Activated naive CD8-positive, alpha-beta T cell treated with anti-CD3 and anti-CD28 coated beads for 36 hours (primary cell): ENCODE measurements at places on chromosomes 1 and 21.
A peak's percentile ranks its signal among the peaks of the same experiment; 100 is the strongest.

- no peak for DNase-seq
- no peaks in the 10 kb centered on the region for H3K36me3 ChIP-seq
- peaks cover 4% of the 10 kb centered on the region for H3K4me1 ChIP-seq
- no peak overlapping the region for H3K27ac ChIP-seq
- H3K4me3 ChIP-seq, result no peak overlapping the region
- peaks cover 3% of the 10 kb centered on the region for H3K27me3 ChIP-seq
These were observed 54.4 kb downstream of the EVI5 start for GRCh38 chr1:92730476-92730875.

- H3K27ac ChIP-seq, result peak overlapping the region; percentile 12
- H3K4me1 ChIP-seq, result peaks cover 14% of the 10 kb centered on the region
- DNase-seq, result no peak
- peaks cover 47% of the 10 kb centered on the region for H3K36me3 ChIP-seq
- no peak overlapping the region for H3K4me3 ChIP-seq
These were observed 7.5 kb upstream of the TOMM20 start for GRCh38 chr1:235136111-235136510.

GRCh38 chr1:166084613-166085012 is 82.2 kb downstream of the FAM78B start:
- H3K4me1 ChIP-seq, result peaks cover 11% of the 10 kb centered on the region
- no peak for DNase-seq
- no peak overlapping the region for H3K27ac ChIP-seq
- no peak overlapping the region for H3K4me3 ChIP-seq
- peaks cover 3% of the 10 kb centered on the region for H3K27me3 ChIP-seq

DNA sequence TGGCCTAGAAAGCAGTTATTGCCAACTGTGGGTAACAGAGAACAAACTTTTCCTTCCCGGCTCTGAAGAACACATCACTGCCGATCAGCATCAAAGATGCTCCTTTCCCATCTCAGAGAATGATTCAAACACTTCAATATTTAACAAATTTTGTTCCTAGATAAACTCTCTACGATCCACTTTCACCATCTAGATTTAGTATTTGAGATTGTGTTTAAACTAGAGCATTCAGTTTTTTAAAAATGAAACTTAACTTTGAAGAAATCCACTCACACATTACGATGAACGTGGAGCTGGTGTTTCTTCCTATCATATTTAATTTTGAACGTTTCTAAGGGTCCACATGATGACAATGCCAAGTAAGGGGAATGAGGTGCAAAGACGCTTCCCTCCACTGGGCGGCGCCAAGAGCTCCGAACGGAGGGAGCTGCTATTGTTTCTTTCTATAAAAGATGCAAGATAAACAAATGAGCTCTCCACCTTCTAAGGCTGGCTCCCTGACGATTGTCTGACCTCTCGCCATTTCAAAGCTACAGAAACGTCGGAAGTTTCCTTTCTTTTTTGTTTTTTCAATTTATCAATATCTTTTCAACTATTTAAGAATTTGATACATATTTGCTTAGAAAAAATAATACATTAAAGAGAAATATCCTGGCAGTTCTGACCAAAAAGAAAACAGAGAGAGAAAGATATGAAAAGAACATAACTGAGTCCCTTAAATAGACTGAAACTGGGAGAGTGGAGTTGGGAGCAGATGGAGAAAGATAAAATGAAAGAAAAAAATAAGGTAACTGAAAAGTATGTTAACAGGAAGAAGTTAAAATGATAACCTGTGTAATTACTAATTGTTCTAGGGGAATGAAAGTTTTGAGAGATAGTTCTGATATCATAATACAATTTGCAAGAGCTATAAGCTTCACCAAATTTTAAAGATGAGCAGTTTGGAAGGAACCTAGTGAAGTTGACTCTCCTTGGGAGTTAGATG is 4.4 kb upstream of the BARHL2 start:
- peaks cover 38% of the 10 kb centered on the region for H3K4me1 ChIP-seq
- peaks cover 25% of the 10 kb centered on the region for H3K36me3 ChIP-seq
- H3K27me3 ChIP-seq, result peaks cover 95% of the 10 kb centered on the region
- H3K4me3 ChIP-seq, result no peak overlapping the region
- DNase-seq, result peak; percentile 53
- H3K27ac ChIP-seq, result no peak overlapping the region

DNA sequence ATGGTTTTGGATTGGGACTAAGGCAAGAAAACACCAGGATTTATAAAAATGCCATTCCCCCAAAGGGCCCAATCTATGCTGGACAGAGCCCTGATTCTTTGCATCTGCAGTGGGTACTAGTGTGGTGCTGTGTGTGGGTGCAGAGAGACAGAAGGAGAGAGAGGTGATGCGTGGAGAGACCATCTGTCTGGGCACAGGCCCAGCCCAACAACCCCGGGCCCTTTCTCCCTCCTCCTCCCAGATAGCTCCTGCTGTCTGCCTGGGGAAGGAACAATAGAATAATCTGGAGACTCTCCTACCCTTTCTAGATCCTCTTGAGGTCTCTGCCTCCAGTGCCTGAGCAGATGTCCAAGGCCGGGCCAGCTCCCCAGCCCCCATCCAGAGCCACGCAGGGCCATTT is 15.1 kb downstream of the KIAA1614 start:
- no peak overlapping the region for H3K4me3 ChIP-seq
- peaks cover 12% of the 10 kb centered on the region for H3K27me3 ChIP-seq
- H3K27ac ChIP-seq, result no peak overlapping the region
- no peaks in the 10 kb centered on the region for H3K4me1 ChIP-seq
- no peaks in the 10 kb centered on the region for H3K36me3 ChIP-seq
- no peak for DNase-seq

DNA sequence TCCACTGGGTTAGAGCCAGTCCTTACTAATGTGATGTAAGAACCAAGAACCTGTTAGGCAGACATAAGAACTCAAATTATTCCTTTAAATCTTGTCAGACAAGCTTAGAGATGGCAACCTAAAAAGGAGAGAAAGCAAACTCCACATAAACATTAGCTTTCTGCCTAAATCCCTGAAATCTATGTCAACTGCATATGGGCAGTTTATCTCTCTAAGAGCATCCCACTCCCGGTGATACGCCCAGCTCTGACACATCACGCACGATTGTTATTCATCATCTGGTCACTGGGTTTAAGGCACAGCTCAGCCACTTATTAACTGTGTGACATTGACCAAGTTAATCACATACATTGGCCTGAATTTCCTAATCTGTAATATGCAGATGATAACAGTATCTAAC is 323.7 kb downstream of the HHIPL2 start:
- H3K36me3 ChIP-seq, result peaks cover 3% of the 10 kb centered on the region
- H3K27me3 ChIP-seq, result no peaks in the 10 kb centered on the region
- no peak for DNase-seq
- H3K4me3 ChIP-seq, result no peak overlapping the region

DNA sequence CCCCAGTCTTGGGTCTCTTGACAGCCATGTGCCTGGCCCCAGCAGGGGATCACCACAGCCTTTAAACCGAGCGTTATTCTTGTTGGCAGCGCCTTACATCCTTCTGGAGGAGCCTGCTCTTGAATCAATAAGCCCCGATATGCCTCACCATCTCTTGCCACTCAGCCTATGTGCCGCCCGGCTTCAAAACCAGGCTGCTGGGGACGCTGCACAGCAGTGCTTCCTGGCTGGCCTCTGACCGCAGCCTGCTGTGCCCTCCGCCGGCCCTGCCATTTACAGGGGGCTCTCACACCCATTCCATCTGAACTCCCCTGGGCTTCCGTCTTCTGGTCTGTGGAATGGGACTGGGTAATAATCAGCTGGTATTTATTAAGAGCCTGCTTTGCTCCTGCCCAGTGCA is 3.0 kb upstream of the PEX10 start:
- no peaks in the 10 kb centered on the region for H3K27me3 ChIP-seq
- no peak for DNase-seq
- H3K27ac ChIP-seq, result peak overlapping the region; percentile 89

GRCh38 chr21:43866260-43866629 is 1.2 kb downstream of the AGPAT3 start:
- peak; percentile 50 for DNase-seq
- peaks cover 22% of the 10 kb centered on the region for H3K36me3 ChIP-seq
- H3K27me3 ChIP-seq, result no peaks in the 10 kb centered on the region
- H3K4me1 ChIP-seq, result peaks cover 41% of the 10 kb centered on the region

- no peak for DNase-seq
- H3K4me3 ChIP-seq, result no peak overlapping the region
- H3K27ac ChIP-seq, result no peak overlapping the region
- H3K4me1 ChIP-seq, result no peaks in the 10 kb centered on the region
These were observed 137.3 kb upstream of the FAM78B start for GRCh38 chr1:166304131-166304530.

DNA sequence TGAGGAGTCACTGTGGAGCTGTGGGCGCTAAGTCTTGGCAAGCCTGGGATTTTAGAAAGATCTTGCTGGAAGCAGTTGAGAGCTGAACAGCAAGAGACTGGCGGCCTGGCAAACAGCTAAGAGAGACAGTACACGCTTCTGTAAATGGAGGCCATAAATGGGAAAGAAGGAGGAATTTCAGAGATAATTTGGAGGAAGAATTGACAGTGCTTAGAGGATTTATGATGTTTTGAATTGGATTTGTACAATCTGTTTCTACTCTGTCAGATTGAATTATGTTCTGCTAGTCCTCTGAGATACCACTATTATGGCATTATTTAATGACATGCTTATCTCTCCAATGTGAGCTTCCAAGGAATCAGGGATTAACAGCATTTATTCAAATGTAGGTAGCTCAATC is 50.1 kb downstream of the ABCA4 start:
- no peak for DNase-seq
- no peak overlapping the region for H3K4me3 ChIP-seq
- peaks cover 9% of the 10 kb centered on the region for H3K4me1 ChIP-seq
- no peaks in the 10 kb centered on the region for H3K36me3 ChIP-seq
- H3K27me3 ChIP-seq, result no peaks in the 10 kb centered on the region

GRCh38 chr1:201885531-201886075 is 3.1 kb upstream of the SHISA4 start:
- no peak for DNase-seq
- no peak overlapping the region for H3K4me3 ChIP-seq
- no peaks in the 10 kb centered on the region for H3K36me3 ChIP-seq
- H3K4me1 ChIP-seq, result peaks cover 10% of the 10 kb centered on the region

GRCh38 chr1:43007377-43008114 is 48.9 kb upstream of the SLC2A1 start:
- H3K4me3 ChIP-seq, result no peak overlapping the region
- DNase-seq, result no peak
- no peaks in the 10 kb centered on the region for H3K27me3 ChIP-seq
- no peaks in the 10 kb centered on the region for H3K36me3 ChIP-seq
- no peak overlapping the region for H3K27ac ChIP-seq
- no peaks in the 10 kb centered on the region for H3K4me1 ChIP-seq

- no peaks in the 10 kb centered on the region for H3K36me3 ChIP-seq
- H3K4me1 ChIP-seq, result peaks cover 2% of the 10 kb centered on the region
- H3K4me3 ChIP-seq, result no peak overlapping the region
- no peak overlapping the region for H3K27ac ChIP-seq
- H3K27me3 ChIP-seq, result no peaks in the 10 kb centered on the region
These were observed 36.4 kb downstream of the OPRD1 start for GRCh38 chr1:28848416-28848815.

DNA sequence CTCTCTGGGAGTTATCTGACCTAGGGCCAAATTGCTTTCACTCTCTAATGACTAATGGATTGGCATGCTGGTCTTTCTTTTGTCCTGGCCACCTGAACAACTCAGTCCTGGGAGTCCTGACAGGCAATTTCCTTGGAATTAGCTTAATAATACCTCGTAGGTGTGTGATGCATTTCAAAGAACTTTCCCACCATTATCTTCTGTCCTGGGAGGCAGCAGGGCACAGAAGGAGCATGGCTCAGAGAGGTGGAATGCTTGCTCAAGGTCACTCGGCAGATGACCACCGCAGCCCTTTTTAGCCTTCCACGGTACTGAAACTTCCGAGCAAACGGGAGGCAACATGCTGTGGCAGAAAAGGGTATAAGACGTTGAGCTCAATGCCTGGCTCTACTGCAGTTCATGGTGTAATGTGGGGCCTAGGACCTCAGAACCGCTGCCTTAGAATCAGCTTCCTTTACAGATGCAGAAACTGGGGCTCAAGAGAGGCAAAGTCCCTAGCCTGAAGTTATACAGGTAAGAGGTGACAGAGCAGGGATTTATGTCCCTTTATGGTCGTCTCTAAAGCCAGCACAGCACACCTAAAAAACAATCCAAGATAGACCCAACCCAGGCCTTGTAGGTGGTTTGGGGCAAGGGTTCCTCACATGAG is 3.2 kb downstream of the ID3 start:
- H3K4me3 ChIP-seq, result peak overlapping the region; percentile 88
- no peaks in the 10 kb centered on the region for H3K27me3 ChIP-seq
- peaks cover 63% of the 10 kb centered on the region for H3K4me1 ChIP-seq
- H3K36me3 ChIP-seq, result peaks cover 20% of the 10 kb centered on the region
- H3K27ac ChIP-seq, result peak overlapping the region; percentile 78

- no peak overlapping the region for H3K4me3 ChIP-seq
- no peaks in the 10 kb centered on the region for H3K27me3 ChIP-seq
- no peak overlapping the region for H3K27ac ChIP-seq
These were observed 58.5 kb downstream of the HSF2BP start for GRCh38 chr21:43600642-43601402.

DNA sequence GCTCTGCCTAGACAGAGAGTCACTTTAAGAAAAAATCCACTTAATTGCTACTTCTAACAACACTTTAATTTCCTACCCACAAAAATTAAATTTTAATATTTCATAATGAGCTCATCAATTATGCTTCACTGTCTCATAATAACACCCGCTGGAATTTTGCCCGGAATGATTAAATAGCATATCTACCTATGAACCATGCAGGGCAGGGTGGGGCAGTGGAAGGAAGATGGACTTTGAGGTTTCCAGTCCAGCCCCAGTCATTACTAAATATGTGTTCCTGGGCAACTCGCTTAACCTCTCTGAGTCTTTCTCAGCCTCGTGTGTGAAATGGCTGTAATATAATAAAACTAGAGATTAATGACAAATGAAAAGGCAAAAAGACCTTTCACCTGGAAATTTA is 32.8 kb upstream of the SLC45A1 start:
- peaks cover 6% of the 10 kb centered on the region for H3K4me1 ChIP-seq
- no peak overlapping the region for H3K4me3 ChIP-seq
- DNase-seq, result no peak
- peaks cover 46% of the 10 kb centered on the region for H3K27me3 ChIP-seq
- no peaks in the 10 kb centered on the region for H3K36me3 ChIP-seq

GRCh38 chr1:118989878-118990378 is 1.8 kb upstream of the TBX15 start:
- DNase-seq, result no peak
- no peak overlapping the region for H3K27ac ChIP-seq
- H3K4me1 ChIP-seq, result peaks cover 31% of the 10 kb centered on the region
- peaks cover 97% of the 10 kb centered on the region for H3K27me3 ChIP-seq

- H3K36me3 ChIP-seq, result peaks cover 10% of the 10 kb centered on the region
- H3K27me3 ChIP-seq, result no peaks in the 10 kb centered on the region
- H3K4me3 ChIP-seq, result no peak overlapping the region
- H3K27ac ChIP-seq, result no peak overlapping the region
These were observed 190.5 kb downstream of the GABPA start for GRCh38 chr21:25925064-25925800.
